Stimulated activated CD8-positive, alpha-beta memory T cell treated with anti-CD3 and anti-CD28 coated beads, Interleukin-12 subunit alpha, Interleukin-12 subunit beta, amount 100 ng/mL, for 4 hours (primary cell): ENCODE measurements at places on chromosomes 2 and 18.

GRCh38 chr2:7986431-7986830 is 695.4 kb upstream of the ID2 start:
- no peak for DNase-seq

GRCh38 chr2:197809064-197809463 is 4.7 kb downstream of the PLCL1 start:
- DNase-seq: no peak

GRCh38 chr18:73901151-73901550 is 246.5 kb downstream of the FBXO15 start:
- no peak for DNase-seq

DNA sequence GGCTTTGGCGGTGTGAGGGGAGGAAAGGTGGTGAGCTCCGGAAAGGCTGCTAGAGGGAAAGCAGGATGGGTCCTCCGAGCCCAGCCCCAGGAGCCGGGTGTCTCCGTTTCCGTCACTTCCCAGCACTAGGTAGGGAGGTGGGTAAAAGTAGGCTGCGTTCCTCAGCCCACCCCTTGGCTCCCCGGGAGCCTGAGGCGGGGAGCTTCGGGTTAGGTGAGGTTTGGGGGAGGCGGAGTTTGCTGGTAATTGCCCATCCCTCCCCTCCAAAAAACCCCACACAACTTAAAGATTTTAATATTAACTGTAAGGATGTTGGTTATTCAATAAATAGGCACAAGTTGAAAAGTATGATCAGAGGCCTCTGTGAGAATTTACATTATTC is 552 bp upstream of the ATF2 start:
- DNase-seq: no peak

DNA sequence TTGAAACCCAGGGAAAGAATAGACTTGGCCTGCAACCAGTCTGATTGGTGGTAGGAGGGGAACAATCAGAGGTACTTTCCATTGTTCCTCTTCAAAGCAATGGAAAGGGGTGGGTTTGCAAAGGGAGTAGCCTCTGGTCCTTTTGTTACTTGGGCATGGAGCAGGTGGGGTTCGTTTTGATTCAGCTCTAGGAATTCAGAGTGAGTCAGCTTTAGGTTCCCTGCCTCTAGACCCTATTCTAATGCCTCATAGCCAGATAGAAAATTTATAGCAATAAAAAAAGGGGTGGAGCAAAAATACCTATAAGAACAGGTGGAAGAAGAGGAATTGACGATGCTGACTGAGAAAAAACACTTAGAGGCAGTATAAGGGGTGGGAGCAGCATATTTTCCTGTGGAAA is 636.4 kb downstream of the PLCL1 start:
- DNase-seq: no peak

GRCh38 chr2:60249879-60250278 is 303.6 kb downstream of the BCL11A start:
- no peak for DNase-seq

DNA sequence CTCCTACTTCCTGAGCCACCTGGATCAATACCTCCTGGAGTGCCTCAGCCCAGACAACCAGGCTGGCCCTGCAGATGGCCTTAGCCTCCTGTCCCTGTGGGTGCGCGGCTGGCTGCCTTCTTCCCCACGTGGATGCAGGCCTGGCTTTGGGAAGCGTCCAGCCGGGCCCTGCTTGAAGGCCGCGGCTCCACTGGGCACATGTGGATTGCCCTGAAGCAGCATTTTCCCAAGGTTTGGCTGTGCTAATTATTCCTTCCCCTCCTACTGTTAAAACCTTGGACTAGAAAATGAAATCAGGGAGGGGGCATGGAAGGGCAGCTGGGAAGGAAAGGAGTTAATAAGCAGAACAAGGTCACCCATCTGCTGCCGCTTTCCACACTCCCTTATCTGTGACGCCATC is 143.0 kb upstream of the GATA6 start:
- DNase-seq: no peak

DNA sequence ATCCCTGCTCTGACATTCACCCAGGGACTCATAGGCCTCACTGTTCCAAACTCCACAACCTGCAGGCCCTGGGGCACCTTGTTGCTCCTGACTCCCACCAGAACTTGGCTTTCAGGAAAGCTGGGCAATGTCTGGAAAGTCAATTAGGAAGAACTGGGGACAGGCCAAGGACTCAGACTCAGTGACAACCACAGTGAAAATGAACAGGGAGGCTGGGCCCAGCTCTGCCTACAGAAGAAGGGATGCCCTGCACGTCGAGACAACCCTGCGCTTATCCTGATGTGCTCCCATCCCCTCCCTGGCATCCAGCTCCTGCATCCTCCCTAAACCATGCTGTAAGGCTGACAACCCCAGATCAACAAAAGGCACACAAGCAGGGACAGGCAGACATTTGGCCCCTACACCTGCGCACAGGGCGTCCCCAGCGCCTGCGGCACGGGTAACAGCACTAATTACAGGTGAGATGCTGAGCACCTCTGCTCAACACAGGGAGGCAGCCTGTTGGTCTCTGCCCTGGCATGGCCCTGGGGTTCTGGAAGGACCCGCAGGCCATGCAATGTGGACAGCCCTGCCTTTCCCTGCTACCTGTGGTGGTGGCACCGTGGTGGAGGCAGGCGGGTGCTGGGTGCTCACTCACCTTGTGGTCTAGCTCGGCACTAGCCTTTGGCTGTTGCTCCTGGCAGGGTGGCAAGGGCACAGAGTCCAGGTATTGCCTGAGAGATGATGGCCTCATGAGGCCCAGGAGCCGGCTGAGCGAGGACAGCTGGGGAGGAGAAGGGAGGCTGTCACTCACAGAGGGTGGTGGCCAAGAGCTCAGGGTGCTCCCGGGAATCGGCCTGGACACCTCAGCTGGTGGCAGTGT is 23.6 kb upstream of the SEMA4C start:
- DNase-seq: no peak

DNA sequence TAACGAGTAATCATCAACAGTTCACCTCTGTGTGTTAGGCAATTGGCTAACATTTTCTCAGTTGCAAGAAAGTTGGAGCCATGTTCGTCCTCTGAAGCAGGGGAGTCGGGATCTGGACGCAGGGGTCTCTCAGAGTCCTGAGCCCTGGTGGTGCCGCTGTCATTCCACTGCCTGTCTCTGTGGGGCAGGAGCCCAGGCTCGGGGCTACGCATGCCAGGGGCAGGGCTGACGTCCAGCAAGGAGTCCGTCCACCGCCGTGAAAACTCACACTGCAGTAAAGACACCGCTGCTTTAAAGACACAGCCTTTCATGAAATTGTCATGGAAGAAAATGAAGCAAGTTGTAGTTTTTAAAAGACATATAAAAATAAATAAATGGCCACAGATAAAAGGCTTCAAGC is 571.1 kb upstream of the SOX11 start:
- DNase-seq: no peak

- no peak for DNase-seq
Measured at GRCh38 chr2:156909983-156910382, 347.5 kb upstream of the GALNT5 start.

DNA sequence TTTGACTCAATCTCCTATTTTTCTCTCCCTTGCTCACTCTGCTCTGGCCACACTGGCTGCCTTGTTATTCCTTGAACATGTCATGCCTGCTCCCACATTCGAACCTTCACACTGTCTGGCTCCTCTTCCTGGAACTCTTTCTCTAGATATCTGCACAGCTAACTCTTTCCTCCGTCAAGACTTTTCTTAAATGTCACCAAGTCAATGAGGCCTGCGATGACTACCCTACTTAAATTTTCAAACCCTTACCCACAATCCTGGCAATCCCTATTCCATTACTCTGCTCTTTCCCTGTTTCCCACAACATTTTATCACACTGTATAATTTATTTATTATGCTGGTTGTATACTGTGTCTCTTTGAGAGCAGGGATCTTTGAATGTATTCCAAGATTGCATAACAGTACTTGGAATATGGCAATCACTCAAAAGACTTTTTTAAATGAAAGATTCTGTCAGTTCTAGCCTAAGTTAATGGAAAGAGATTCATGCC is 206.2 kb downstream of the SRBD1 start:
- no peak for DNase-seq

- no peak for DNase-seq
Measured at GRCh38 chr18:60982928-60983327, 350.3 kb upstream of the CDH20 start.

DNA sequence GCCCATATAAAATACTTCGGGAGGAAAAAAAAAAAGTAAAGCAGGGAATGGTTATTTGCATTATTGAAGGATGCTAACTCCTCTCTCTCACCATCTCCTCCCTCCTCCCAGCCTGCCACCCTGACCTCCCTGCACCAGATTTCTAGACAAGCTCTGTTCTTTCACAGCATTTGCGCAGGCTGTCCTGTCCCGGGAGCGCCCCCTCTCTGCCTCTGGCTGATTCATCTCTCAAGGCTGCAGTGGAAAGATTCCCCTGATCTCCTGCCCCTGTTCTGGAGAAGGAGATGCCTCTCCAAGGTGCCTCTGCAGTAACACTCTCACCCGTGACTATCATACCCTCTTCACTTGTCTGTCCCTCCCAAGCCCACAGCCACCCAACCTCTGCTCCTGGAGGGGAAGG is 38.5 kb downstream of the COL4A4 start:
- DNase-seq: no peak

GRCh38 chr2:160111951-160112798 is 49.8 kb upstream of the PLA2R1 start:
- DNase-seq: no peak

DNA sequence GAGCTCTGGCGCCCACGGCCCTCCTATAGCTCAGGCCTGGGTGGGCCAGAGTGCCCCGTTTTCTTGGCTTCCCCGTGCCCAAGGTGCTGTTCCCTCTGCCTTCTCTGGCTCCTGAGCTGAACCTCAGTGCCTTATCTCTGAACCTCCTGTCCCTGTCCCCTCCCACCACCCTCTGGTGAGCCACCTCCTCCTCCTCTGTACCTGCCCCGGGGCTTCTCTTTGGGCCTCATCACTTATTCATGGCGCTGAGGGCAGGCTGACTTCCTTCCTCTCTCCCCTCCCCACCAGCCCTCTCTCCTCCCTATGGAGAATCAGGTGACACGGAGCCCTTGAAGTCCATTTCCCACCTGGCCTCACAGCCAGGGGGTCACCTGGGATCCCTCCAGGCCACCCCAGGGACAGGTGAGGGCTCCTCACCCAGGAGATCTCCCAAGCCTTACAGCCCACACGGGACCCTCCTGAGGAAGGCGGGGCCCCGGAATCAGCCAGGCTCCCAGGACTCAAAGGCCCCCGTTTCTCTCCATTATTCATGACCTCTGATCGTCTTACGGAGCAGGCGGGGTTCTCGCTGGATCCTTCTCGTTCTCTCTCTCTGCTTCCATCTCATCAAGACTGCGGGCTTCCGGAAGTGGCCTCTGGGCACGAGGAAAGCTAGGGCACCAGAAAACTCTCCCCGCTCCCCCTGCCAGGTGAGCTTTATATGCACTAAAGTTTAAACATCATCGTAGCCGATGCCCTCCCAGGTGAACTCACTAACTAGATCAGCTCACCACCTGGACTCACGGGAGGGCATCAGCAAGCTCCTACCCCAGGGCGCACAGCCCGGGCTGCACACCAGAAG is at the start of gene LOXHD1:
LOXHD1 (minus strand) TSS at position 106 of the 841 bp plus-strand sequence. CDS start 187 bp downstream, outside the sequence.
- DNase-seq: no peak

- DNase-seq: no peak
Measured at GRCh38 chr2:213490087-213490486, 205.8 kb downstream of the SPAG16 start.

DNA sequence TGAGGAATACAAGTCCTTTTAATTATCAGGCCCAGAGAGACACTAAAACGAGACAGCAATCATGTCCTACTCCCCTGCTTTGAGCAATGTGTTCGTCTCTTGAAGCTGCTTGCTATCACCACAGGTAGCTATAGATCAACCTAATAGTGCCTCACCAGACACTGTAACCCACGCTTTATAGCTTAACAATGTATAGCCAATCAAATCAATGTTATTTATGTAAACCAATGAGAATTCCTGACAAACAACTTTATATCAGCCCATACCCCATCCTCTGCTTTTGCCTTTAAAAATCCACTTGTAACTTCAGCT is 26.1 kb downstream of the TMEM247 start:
- DNase-seq: no peak

DNA sequence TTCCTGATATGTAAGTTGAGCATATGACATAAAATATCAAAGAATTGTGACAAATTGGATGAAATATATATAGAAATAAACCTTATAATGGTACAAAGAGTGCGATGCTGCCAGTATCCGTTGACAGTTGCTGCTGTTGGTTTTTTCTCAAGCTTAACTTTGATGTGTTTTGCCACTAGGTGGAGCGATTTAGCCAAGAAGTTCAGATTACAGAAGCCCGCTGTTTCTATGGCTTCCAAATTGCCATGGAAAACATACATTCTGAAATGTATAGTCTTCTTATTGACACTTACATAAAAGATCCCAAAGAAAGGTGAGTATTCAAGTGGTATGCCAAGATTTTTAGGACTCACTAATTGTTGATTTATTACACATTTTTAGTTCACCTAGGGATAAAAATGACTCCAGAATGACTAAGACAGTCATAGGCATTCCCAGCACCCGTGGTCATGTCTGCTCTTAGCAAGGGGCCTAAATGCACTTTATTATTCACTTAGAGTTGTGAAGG is 2.1 kb downstream of the RRM2 start:
- DNase-seq: no peak

DNA sequence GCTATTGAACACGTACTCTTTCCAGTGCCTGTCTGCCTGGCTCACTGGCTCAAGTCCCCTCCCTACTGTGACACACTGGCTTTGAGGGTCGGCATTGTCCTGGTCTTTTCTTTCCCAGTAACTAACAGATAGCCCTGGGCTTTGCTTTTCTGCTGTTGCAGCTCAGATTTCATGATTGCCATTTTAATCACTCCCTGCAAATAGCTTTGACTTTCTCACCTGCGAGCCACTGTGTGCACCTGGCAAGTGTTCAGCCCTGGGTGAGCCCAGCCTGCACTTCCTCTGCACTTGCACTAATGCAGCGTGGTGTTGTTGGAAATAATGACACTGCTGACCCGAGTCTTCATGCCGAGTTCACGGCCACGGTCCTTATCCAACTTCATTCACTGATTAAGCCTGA is 52.9 kb downstream of the DCDC2C start:
- no peak for DNase-seq

DNA sequence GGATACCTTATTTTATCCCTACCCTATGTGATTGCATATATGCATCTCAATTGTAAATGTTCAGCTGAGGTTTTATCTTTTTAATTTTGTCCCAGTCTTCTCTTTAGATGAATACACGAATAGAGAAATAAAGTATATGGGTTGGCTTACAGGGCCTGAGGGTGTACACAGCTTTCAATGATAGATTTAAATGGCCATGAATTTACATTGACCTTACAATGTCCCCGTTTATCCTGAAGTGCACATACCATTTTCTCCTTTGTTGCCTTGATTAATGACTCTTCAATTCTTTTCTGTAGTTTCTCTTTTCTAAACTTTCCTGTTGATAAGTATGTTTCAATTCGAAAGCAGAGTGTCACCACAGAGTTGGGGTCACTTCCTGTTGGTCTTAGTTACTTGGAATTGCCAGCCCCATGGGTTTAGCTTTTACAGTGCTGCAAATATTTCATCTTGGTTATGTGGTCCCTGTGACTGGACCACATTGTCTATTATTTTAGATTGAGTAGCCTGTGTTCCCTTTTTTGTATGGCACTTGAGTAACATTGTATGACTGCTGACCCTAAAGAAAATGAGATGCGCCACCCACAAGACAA is 1616.3 kb upstream of the ACVR2A start:
- DNase-seq: no peak
